ENCODE measurements at places on chromosomes 5 and 9. TPM values are rescaled to one million over a fixed set of nuclear protein-coding genes. Genes with fewer than 3 reads are reported as not detected.

DNA sequence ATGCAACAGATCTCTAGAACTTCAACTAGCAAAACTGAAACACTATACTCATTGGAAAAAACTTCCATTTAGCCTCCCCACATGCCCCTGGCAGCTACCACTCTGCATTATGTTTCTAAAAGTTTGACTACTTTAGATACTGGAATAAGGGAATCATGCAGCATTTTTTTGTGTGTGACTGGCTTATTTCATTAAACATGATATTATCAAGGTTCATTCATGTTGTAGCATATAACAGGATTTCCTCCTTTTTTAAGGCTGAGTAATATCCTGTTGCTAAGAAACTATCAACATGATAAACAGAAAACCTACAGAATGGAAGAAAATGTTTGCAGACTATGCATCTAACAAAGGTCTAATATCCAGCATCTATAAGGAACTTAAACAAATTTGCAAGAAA, 597.9 kb downstream of the DMRTA1 start:
- DNase-seq, result no peak

- no peak for DNase-seq
Measured at GRCh38 chr5:154110716-154111115, 71.9 kb downstream of the MFAP3 start.

DNA sequence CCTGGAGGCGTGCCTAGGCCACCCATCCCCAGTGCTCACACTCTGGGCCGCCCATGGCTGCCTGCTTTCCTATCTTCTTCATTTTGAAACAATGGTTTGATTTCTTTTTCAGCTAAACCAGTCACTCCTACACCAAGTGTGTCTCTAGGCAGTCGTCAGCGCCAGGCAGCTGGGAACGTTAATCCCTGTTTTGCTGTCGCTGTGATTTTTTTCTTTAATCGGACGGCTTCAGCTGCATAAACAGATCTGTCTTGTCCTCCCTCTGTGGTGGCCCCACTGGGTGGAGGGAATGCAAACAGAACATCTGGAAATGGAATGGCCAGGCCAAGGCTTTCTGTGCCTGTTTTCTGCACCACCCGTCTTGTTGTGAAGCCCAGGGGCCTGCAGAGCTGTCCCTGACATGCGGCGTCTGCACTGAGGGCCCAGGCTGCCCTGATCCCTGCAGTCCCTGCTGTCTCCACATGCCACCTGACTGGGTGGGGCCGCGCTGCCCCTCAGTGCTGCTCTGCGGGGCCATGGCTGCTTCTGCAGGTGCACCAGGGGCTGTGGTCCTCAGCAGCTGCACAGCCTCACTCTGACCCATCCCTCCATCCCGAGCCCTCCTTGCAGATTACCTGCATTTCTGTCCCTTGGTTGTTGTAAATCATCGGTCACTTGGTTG, 51.5 kb downstream of the WNK2 start:
- peak; percentile 47 for DNase-seq

Gene RAI14
- 71.9 TPM for total RNA-seq

Gene ESM1
- total RNA-seq, result not detected

Measured in tibial nerve (tissue), 4 donors.